ENCODE measurements at places on chromosomes 4 and X. TPM values are rescaled to one million over a fixed set of nuclear protein-coding genes. Genes with fewer than 3 reads are reported as not detected.
A peak's percentile ranks its signal among the peaks of the same experiment; 100 is the strongest.

DNA sequence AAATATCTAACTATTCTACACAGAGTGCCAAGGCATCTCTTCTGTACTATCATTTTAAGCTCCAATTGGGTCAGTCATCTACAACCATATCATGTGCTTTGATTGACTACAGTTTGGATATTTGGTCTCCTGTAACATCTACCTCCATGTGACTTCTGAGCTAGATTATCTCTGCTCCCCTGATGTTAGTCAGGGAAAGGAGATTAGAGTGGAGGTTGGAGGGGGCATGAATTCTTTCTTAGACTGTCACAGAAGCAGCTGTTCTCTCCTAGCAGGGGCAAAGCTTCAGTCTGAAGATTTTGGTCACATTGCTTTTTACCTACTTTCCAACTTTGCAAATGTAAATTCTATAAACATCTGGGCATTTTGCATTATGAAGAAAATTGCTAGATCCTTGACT lies 62.6 kb upstream of the C4orf54 start:
- no peaks in the 10 kb centered on the region for H3K4me1 ChIP-seq
- no peak overlapping the region for H3K4me3 ChIP-seq
- H3K36me3 ChIP-seq = no peaks in the 10 kb centered on the region
- H3K27me3 ChIP-seq = no peaks in the 10 kb centered on the region
- DNase-seq = no peak
- H3K27ac ChIP-seq = no peak overlapping the region

DNA sequence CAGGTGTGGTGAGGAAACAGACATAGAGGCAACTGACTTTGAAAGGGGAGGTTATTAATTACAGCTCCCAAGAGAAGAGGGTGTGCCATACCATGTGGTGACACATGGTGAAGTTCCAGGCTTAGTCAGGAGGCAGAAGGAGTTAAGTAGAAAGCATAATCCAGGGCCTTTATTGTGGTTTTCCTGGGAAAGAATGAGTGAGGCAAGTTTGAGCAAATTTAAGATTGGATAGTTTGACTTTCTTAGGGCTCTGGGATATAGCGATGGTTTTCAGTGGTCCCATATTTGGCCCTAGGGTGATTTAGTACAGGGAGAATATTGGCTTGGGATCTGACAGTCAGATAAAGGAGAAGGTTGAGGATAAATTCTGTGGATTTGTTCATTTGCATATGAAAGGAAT lies 495.9 kb upstream of the FSTL5 start:
- H3K36me3 ChIP-seq = no peaks in the 10 kb centered on the region
- H3K4me3 ChIP-seq = no peak overlapping the region
- DNase-seq = no peak
- no peak overlapping the region for H3K27ac ChIP-seq
- H3K4me1 ChIP-seq = no peaks in the 10 kb centered on the region
- H3K27me3 ChIP-seq = no peaks in the 10 kb centered on the region

The CFAP99 gene
- total RNA-seq = 0.09 TPM

DNA sequence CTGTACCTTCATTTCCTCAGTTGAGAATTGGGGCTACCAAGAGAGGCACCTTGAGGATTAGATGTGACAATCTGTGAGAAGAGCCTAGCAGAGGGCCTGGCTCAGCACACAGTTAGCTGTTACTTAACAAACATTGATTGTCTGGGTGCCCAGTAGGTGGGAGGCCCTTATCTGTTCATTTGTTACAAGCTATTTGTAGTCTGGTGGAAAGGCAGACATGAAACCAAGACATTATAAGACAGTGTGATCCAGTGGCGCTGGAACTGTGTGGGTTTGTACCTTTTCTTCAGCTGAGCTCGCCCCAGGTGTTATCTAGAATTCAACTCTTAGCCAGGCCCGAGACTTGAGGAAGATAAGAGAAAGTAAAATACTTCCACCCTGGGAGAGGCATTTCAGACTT lies 16.9 kb downstream of the AKAP4 start:
- no peaks in the 10 kb centered on the region for H3K4me1 ChIP-seq
- H3K27me3 ChIP-seq = no peaks in the 10 kb centered on the region
- no peak overlapping the region for H3K27ac ChIP-seq
- H3K4me3 ChIP-seq = no peak overlapping the region

The SCD5 gene
- total RNA-seq = 2.0 TPM

The SMIM10 gene
- total RNA-seq = not detected

- no peaks in the 10 kb centered on the region for H3K4me1 ChIP-seq
- no peaks in the 10 kb centered on the region for H3K27me3 ChIP-seq
- no peak overlapping the region for H3K4me3 ChIP-seq
- no peak for DNase-seq
- H3K27ac ChIP-seq = no peak overlapping the region
These were observed 63.3 kb upstream of the ARX start for GRCh38 chrX:25079020-25079419.

DNA sequence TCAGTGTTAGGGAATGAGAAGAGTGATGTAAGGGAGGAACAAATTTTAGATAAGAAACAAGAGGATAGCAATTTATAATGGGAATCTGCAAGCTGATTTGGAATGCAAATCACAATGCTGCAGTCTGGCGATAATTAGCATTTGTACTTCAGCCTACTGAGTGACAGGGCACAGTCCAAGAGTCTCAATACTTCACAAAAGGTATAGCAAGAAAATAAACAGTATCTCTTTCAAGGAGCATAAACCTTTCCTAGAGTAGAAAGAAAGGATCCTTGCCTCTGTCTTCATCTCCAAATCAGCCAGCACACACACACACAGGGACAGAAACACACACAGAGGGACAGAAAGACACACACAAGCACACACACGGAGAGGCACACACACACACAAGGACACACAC lies 1.1 kb upstream of the GPM6A start:
- no peak overlapping the region for H3K27ac ChIP-seq
- H3K4me3 ChIP-seq = no peak overlapping the region
- H3K36me3 ChIP-seq = no peaks in the 10 kb centered on the region
- DNase-seq = no peak
- H3K4me1 ChIP-seq = no peaks in the 10 kb centered on the region

- peaks cover 2% of the 10 kb centered on the region for H3K27me3 ChIP-seq
- H3K27ac ChIP-seq = no peak overlapping the region
- no peak overlapping the region for H3K4me3 ChIP-seq
- H3K4me1 ChIP-seq = no peaks in the 10 kb centered on the region
- no peak for DNase-seq
These were observed 273.1 kb downstream of the DCTD start for GRCh38 chr4:182643801-182644682.

- H3K27me3 ChIP-seq = peaks cover 7% of the 10 kb centered on the region
- no peaks in the 10 kb centered on the region for H3K36me3 ChIP-seq
- H3K4me1 ChIP-seq = no peaks in the 10 kb centered on the region
These were observed 213.5 kb downstream of the CBR4 start for GRCh38 chr4:168796362-168797106.

The MAGEA2 gene
- total RNA-seq = not detected

The LUZP4 gene
- total RNA-seq = not detected

The IL9R gene
- total RNA-seq = 39.8 TPM

DNA sequence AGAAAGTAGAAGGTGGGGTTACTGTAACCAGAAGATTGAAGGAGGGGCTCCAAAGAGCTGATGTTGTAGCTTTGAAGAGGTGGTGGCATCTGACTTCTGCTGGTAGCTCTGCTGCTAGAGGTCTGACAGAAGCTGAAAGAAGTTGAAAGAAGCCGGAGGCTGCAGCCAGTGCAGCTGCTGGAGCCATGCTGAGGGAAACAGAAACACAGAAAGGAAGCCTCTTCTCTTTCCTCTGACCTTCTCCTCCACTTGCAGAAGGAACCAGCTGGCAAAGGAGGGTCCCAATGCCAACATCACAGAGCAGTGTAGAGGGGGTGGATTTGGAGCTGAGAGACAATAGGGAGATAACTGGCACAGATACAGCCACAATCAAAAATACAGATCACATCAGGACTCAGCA lies 89.3 kb upstream of the HHIP start:
- no peaks in the 10 kb centered on the region for H3K36me3 ChIP-seq
- H3K27ac ChIP-seq = no peak overlapping the region
- H3K27me3 ChIP-seq = no peaks in the 10 kb centered on the region
- no peak for DNase-seq

DNA sequence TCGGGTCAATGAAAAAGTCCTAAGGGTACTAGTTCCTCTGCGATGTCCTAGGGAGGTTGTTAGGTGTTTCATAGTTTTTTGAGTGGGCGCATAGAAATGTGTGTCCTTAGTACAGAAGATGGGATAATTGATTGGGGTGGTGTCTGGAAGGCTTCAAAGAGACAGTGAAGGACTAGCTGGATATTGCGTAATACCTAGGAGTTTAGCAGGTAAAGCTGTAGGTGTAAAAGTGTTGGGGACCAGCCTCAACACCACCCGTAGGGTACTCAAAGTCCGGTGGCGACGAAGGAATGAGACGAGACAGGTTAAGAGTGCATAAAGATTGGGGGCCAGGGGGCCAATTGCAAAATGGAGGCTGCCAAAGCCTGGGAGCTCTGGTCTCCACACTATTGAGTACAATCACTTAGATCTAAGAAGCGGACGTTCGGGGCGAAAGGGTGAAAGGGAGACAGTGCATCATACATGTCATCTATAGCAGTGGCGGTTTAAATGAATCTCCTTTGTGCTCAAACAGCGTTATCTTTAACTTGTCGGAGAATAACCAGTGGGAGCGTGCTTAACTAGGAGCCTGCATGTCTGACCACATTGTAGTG lies 1.0 kb downstream of the TRMT44 start:
- H3K4me1 ChIP-seq = peaks cover 37% of the 10 kb centered on the region
- peaks cover 7% of the 10 kb centered on the region for H3K36me3 ChIP-seq
- peak overlapping the region; percentile 99 for H3K4me3 ChIP-seq
- H3K27me3 ChIP-seq = no peaks in the 10 kb centered on the region

DNA sequence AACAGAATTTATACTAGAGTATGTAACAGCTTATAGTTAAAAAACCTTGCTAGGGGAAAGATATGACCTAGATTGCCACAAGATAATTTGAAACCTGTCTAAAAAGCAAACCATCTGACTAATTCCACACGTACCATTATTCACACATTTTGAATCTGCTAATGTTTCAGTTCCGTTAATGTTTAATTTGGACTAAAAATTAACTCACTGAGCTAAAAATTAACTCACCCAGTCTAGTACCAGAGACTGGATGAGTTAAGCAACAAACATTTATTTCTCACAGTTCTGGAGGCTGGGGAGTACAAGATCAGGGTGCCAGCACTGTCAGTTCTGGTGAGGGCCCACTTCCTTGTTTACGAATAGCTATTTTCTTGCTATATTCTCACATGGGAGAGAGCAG lies 231.5 kb upstream of the DIAPH2 start:
- no peaks in the 10 kb centered on the region for H3K4me1 ChIP-seq
- H3K27ac ChIP-seq = no peak overlapping the region
- no peaks in the 10 kb centered on the region for H3K27me3 ChIP-seq
- no peaks in the 10 kb centered on the region for H3K36me3 ChIP-seq
- no peak for DNase-seq

- no peaks in the 10 kb centered on the region for H3K36me3 ChIP-seq
- peak overlapping the region; percentile 88 for H3K4me3 ChIP-seq
- peak; percentile 3 for DNase-seq
- peaks cover 27% of the 10 kb centered on the region for H3K4me1 ChIP-seq
- H3K27me3 ChIP-seq = no peaks in the 10 kb centered on the region
These were observed 789 bp downstream of the ARHGAP10 start for GRCh38 chr4:147732518-147733235.

DNA sequence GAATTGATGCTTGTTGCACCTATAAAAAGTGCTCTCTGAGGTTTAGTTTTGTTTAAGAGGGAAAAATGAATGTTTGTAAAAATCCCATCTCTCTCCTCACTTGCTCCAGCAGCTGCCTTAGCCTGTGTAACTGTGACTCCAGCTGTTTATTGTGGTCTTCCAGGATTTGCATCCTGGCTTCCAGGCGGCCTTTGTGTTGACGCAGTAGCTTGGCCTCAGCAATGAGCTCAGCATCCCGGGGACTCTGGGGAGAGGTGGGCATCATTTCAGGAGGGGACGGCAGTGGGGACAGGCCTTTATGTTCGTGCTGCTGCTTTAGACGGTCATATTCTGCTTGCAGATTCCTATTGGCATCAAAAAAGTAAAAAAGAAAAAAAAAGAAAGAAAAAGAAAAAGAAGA lies 75.3 kb upstream of the FTHL17 start:
- H3K4me1 ChIP-seq = no peaks in the 10 kb centered on the region
- no peak overlapping the region for H3K27ac ChIP-seq
- H3K36me3 ChIP-seq = no peaks in the 10 kb centered on the region
- no peak overlapping the region for H3K4me3 ChIP-seq

DNA sequence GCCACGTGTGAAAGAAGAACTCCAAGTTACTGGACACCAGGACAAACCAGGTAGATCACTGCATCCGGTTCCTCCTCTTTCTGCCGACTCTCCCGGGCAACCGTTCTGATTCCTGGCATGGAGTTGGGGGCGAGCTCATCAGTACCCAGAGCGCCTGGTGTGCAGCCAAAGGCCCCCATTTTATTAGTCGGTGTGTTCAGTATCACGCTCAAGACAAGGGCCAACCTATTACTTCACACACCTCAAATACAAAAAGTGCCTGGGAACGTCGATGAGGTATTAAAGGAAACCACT lies 2.8 kb upstream of the CTBP1 start:
- no peak for DNase-seq
- H3K4me1 ChIP-seq = peaks cover 14% of the 10 kb centered on the region
- H3K27ac ChIP-seq = no peak overlapping the region
- no peak overlapping the region for H3K4me3 ChIP-seq

All from T-cell (primary cell).